Myocyte (in vitro differentiated cells): ENCODE measurements at places on chromosomes 11 and 22. TPM values are rescaled to one million over a fixed set of nuclear protein-coding genes. Genes with fewer than 3 reads are reported as not detected.

The LARGE1 gene
- 22.6 and 23.9 TPM in 2 replicates for total RNA-seq

The SORL1 gene
- 0.21 and 0.29 TPM in 2 replicates for total RNA-seq

The LAYN gene
- 15.0 and 28.3 TPM in 2 replicates for total RNA-seq

The C1QTNF5 gene
- total RNA-seq: 71.5 and 72.1 TPM in 2 replicates

The WBP2NL gene
- total RNA-seq: not detected in 2 replicates

The TEX12 gene
- total RNA-seq: not detected in 2 replicates

The PGA4 gene
- total RNA-seq: 119 and 152 TPM in 2 replicates

The POTEH gene
- not detected in 2 replicates for total RNA-seq

The SAA4 gene
- not detected in 2 replicates for total RNA-seq

The ST14 gene
- total RNA-seq: not detected in 2 replicates

The EI24 gene
- 90.2 and 94.6 TPM in 2 replicates for total RNA-seq

The PATE4 gene
- not detected in 2 replicates for total RNA-seq

The PATE1 gene
- not detected in 2 replicates for total RNA-seq

The HPX gene
- not detected in 2 replicates for total RNA-seq

The CRYBB3 gene
- total RNA-seq: not detected in 2 replicates

The SCUBE2 gene
- total RNA-seq: 1.2 and 8.4 TPM in 2 replicates

The KRTAP5-2 gene
- not detected in 2 replicates for total RNA-seq

The TTLL12 gene
- 33.6 and 33.8 TPM in 2 replicates for total RNA-seq

The LMO2 gene
- total RNA-seq: 8.5 and 10.6 TPM in 2 replicates

The EHF gene
- total RNA-seq: not detected in 2 replicates

The SYT7 gene
- total RNA-seq: 6.0 and 13.9 TPM in 2 replicates

The MLC1 gene
- not detected in 2 replicates for total RNA-seq

The TPBGL gene
- not detected in 2 replicates for total RNA-seq

The SYVN1 gene
- total RNA-seq: 25.1 and 29.2 TPM in 2 replicates

The OR6A2 gene
- total RNA-seq: not detected in 2 replicates

The MS4A7 gene
- not detected in 2 replicates for total RNA-seq

The PGA3 gene
- 10.7 and 19.9 TPM in 2 replicates for total RNA-seq
